ENCODE measurements at places on chromosomes 1 and 21.
A peak's percentile ranks its signal among the peaks of the same experiment; 100 is the strongest.

DNA sequence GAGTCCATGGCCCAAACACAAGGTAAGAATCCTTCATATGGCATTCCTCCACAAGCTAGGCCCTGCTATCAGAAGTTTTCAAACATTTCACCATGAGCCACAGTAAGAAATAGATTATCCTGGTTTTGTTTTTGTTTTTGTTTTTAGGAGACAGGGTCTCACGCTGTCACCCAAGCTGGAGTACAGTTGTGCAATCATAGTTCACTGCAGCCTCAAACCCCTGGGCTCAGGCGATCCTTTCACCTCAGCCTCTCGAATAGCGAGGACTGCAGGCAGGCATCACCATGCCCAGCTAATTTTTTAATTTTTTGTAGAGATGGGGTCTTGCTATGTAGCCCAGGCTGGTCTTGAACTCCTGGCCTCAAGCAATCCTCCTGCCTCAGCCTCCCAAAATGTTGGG is 218.8 kb downstream of the TOMM20 start:
- DNase-seq, result no peak

- peak; percentile 71 for DNase-seq
These were observed 1.1 kb downstream of the PRRX1 start for GRCh38 chr1:170664828-170665612.

DNA sequence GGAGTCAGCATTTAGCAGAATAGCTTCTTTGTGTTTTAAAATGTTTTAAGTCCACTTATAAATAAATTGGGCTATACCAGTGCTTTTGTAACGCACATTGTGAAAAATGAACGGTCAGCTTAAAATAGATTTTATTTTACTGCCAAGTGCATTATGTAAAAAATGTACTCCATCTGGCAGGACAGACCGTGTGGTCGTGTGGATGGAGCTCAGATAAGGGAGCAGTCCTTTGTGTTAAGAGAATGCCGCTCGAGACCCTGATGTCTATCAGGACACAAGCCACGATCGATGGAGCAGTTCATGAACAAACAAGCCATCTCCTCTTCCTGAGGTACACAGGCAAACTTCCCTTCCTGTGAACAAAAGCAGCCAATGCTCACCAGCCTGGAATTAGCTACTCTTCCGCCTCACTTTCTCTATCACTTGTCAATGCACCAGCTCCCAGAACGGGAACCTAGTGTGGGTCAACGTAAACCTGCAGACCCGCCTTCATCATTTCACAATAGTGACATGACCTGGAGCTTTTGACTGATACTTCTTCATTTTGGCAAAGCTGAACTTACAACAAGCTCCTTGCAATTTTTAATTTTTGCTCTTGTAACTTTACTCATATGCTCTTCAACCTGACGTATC is 243.5 kb downstream of the TGFB2 start:
- no peak for DNase-seq

DNA sequence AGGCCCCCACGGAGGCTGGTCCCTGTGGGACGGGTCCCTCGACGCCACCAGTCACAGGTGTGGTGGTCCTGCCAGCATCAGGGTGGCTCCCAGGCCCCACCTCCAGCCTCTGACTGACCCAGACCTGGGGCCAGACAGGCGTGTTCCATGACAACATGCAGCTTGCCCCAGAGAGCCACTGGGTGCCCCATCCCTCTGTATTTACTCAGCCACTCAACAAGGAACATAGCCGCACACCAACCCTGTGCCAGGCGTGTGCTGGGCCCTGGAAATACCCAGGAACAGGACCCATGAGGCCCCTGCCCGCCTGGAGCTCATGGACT is 65.4 kb downstream of the MATN1 start:
- no peak for DNase-seq

DNA sequence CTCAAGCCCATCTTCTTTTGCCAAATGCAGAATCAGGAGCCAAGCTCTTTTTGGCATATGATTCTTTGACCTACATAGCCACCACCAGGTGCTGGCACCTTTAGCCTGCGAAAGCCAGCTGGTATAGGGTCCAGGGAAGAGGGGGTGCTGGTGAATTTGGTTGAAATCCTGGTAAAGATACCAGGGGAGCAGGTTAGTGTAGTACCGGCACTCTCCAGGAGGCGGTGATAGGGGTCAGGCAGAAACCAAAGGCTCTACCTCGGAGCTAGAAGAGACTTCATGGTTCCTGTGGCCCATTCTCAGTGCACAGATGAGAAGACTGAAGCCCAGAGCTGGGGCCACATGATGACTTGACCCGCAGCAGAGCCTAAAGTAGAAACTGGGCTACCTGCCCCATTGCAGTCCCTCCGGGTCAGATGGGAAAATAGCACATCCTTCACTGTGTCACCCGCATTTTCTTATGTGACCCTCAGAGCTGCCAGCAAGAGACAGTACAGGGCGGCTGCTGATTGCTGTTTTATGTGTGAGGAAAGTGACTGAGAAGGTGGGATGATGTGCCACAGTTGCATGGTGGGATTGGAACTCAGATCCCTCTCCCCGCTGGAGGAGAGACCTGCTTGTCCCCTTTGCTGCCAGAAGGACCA is 36.0 kb upstream of the IL19 start:
- DNase-seq, result peak; percentile 61

- no peak for DNase-seq
These were observed 719.9 kb upstream of the TMPRSS15 start for GRCh38 chr21:19123525-19123924.

DNA sequence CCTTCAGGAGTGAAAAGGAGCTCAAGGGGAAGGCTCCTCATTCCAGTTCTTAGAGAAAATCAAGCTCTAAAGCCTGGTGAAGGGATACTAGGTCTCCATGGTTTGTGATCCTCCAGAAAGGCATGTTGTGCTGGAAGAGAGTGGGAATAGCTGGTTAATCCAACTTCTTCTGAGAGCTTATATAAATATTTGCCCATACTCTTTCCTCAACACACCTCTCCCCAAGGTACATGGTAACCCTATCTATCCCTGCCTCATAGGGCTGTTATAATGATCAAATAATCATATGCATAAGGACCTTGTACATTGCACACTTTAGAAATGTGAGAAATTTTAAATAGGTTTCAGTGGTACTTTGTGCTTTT is 14.6 kb downstream of the XKR8 start:
- no peak for DNase-seq

DNA sequence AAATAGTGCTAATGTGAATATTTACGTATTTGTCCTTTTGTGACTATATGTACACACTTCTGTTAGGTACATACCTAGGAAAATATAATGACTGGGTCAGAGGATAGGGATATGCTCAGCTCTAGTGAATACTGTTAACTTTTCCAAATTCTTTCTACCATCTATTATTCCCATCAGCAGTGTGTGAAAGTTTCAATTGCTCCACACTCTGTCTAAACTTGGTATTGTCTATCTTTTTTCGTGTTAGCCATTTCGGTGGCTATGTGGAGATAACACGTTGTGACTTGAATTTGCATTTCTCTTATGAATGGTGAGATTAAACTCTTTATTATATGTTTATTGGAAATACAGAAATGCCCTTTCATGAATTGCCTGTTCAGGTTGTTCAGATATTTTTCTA is 22.7 kb upstream of the LELP1 start:
- DNase-seq, result no peak

- DNase-seq, result no peak
These were observed 318.3 kb downstream of the RRAGC start for GRCh38 chr1:38541223-38541622.

GRCh38 chr1:52186449-52186848 is 44.6 kb downstream of the ZFYVE9 start:
- peak; percentile 43 for DNase-seq

GRCh38 chr1:998745-998994 is 1.2 kb downstream of the HES4 start:
- peak; percentile 52 for DNase-seq

GRCh38 chr1:151512326-151512725 is 1.1 kb downstream of the CGN start:
- DNase-seq, result no peak

GRCh38 chr1:57795886-57796285 is 372.0 kb upstream of the DAB1 start:
- DNase-seq, result no peak

DNA sequence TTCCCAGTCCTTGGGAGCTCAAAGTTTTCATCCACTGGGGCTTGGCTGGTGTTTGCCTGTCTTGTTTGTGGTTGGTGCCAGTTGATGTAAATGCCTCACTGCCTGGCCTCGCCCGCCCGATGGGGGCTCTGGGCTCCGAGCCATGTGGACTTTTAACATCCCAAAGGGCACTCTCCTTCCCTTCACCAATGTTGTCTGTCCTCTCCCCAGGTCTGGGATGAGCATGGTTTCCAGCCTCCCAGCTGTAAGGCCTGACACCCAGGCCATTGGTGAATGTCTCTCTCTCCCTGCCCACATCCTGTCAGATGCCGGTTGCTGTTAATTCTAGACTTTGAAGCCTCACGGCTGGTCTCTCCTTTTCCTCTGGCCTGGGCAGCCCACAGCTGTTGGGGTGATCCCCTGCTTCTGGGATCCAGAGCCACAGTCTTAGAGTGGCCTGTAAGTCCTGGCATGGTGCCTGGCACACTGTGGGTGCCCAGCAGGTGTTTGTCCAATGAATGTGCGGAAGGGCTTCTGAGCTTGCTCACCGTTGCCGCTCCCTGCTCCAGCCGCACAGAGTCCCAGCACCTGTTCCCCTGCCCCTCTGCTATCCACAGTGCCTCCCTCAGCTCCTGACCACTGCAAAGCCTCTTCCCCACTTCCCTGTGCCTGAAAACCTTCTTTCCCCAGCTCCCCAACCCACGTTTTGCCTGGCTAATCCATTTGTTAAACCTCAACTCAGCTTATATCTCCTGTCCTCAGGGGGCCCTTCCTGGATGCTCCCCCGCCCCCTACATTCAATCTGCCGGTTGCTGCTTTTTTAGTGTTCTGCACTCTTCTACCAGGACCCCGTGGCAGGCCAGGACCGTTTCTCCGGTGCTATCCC is 3.3 kb upstream of the C1orf174 start:
- no peak for DNase-seq

DNA sequence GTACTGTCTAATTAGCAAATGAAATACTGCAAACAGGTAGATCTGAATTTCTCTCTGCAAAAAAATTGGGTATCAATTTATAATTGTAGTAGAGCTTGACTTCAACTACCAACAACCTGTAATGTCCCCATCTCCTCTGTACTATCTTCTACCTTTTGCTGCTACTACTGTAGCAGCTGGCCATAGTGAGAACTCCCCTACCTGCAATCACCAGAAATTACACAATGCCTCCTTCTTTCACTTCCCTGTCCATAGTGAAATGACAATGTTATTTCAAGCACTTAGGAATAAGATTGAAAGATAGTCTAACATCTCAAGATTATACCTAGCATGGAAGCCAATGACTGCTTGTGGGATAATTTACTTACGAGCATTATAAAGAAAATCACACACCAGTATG is 100.4 kb downstream of the ACBD6 start:
- DNase-seq, result no peak

- DNase-seq, result no peak
These were observed 6.1 kb downstream of the CD101 start for GRCh38 chr1:117007719-117008013.

- no peak for DNase-seq
These were observed 396.0 kb downstream of the LRRIQ3 start for GRCh38 chr1:73801912-73802429.
